ENCODE measurements at places on chromosomes 4 and X.

DNA sequence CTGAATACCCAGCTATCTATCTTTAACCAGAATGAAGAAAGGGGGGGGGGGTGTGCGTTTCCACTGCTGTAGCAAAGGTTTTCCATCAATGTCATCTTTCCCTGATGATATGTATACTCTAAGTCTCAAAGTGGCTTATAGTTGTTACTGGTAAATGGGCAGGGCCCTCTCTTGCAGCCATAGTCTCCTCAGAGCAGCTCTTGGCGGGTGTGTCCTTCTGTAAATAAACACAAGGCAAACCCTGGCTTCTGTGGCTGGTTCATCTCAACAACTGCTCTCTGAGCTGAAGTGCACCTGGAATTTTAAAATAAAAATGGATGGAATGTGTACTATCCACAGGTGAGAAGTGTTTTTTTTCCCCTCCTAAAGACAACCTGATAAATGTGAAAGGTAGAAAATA is 57.5 kb upstream of the SCML1 start:
- DNase-seq, result no peak

DNA sequence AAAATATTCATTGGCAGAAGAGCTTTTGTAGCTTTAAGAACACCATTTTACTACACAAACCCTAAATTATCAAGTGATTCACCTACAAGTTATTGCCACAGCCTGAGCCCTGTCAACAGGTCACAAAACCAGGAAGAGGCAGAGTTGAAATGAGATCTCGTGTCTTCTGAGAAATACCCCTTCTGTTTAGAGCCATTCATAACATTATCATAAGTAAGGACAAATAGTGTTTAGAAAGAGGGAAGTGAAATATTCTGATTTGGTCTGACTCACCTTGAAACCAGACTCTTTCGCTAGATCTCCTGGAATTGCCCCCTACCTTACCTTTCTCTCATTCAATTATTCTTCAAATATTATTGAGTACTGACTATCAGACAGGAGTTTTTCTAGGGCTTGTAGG is 5.9 kb downstream of the ETDB start:
- no peak for DNase-seq

DNA sequence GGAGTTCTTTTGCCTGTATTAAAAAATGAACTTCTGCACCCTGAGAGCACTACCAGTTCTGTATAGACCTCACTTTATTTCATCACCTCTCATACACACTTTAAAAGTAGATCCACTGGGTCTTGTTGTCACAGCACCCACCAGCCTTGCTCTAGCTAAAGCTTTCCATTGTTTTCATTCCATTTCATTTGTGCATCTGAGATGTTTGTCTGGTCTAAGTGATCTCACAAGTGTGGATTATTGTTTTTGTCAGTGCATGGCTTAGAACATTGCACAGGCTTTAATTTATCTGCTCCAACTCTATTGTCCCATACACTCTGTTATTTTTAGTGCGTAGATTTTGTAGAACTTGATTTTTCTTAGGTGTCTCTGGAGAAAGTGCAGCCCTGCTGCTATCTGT is 1157.5 kb upstream of the PABPC4L start:
- no peak for DNase-seq

GRCh38 chr4:22416403-22416802 is 99.5 kb downstream of the ADGRA3 start:
- DNase-seq, result no peak

DNA sequence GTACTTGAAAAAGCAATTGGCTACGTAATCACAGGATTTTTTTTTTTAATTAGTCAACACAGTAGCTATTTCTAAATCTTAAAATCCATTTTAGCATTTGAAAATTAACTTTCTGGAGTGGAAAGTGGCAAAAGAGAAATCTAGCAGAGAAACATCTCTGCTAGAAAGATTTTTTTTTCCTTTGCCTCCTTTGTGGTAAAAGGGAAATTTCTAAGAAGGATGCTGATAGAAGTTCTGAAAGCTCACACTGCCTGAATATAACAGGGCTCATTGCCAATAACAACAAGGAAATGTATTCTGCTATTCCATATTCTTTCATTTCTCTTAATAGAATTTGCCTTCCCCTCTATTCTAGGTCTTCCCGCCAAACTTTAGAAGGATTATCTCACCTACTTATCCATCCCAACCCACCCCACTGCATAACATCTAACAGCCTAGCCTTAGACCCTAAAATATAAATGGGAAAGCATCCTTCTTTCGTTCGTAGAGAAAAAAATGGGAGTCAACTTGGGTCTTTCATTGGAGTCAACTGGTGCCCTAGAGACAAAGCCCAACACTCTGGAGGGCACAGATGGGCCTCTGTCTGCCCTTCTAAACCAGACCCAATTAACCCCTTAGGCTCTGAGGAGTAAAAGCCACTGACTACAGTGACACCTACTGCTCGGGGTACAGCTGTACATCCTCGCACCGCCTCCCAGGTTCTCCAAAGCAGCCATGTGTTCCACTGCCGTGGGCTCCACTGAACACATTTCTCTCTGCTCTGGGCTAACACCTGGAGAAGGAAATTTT is 103.9 kb downstream of the MAML3 start:
- peak; percentile 54 for DNase-seq

- DNase-seq, result no peak
Observed at GRCh38 chrX:21394792-21395191, 20.6 kb downstream of the CNKSR2 start.

- DNase-seq, result no peak
Observed at GRCh38 chr4:155772459-155773195, 13.8 kb downstream of the GUCY1B1 start.

- DNase-seq, result no peak
Observed at GRCh38 chr4:20480165-20480947, 219.9 kb upstream of the PACRGL start.

DNA sequence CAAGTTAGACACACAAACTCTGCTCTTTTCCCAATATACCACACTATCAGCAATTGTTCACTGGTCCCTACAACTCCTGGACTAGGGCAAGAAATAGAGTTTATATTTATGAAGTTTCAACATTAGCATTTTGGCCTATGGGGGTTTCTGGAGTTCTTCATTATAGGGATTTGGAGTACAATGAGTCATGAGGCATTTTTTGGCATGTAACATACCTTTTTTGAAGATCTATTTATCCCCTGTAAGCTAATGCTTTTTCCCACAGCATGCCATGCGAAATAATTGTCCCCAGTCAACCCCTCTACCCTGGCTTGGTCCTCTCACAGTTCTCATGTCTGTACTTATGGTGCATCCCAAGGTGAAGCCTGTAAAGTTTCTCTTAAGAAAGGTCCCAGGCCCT is 36.7 kb upstream of the EDA2R start:
- no peak for DNase-seq

GRCh38 chr4:93835929-93836328 is 7.4 kb downstream of the ATOH1 start:
- DNase-seq, result no peak

DNA sequence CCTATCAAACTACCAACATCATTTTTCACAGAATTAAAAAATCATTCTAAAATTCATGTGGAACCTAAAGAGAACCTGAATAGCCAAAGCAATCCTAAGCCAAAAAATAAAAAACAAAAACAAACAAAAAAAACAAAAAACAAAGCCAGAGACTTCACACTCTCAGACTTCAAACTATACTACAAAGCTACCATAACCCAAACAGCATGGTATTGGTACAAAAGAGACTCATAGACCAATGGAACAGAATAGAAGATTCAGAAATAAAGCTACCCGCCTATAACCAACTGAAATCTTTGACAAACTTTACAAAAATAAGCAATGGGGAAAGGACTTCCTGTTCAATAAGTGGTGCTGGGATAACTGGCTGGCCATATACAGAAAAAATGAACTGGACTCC is 152.3 kb upstream of the SMIM31 start:
- DNase-seq, result no peak

DNA sequence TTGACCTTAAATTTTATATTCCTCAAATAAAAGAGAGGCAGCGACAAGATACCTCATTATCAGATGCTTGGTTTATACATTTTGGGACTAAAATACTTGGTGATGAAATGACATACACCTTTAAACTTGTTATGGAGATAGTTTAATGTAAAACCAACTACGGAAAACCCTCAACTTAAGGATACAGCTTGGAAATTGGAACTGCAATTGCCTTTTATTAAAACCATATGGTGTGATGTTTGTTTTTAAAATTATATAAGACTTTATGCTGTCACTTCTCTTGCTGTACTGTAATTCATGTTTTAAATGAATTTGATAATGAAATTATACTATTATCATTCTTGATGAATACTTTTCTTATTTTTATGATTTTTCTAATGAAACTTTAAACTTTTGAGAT is 25.9 kb downstream of the METTL14 start:
- DNase-seq, result no peak

GRCh38 chr4:31045724-31046318 is 325.7 kb downstream of the PCDH7 start:
- peak; percentile 5 for DNase-seq

- DNase-seq, result no peak
Observed at GRCh38 chr4:56828784-56829535, 7.5 kb upstream of the SPINK2 start.

GRCh38 chr4:12122316-12122715 is 693.6 kb upstream of the HS3ST1 start:
- DNase-seq, result no peak

DNA sequence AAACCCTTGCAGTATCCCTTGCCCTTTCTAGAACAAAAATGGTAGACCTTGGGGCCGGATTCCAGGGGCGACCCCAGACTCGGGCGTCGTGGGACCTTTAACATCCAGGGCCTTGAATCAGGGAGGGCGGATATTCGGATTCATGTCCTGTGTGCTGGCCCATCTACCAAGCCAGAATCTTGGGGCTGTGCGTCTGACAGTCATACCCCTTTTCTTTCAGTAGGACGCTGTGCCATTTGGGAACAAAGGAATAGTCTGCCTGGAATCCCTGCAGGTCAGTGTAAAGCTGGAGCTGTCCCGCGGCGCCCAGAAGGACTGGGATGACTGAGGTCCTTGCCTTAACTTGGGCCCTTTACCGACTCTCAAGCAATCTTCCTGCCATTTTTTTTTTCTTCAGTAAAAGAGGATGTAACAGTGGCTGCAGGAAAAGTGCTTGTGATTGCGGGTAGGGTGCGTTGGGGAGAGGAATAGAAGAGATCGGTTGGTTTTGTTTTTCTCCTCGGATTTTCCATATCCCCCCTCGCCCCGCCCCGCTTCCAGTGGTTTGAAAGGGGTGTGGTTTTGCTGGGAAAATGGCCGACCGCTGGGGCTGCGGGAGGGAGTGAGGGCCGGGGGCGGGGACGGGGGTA is 518 bp downstream of the ARMCX1 start:
- no peak for DNase-seq

- no peak for DNase-seq
Observed at GRCh38 chrX:40434443-40434842, 146.3 kb upstream of the ATP6AP2 start.

GRCh38 chrX:1719270-1719669 is 104.4 kb downstream of the ASMT start:
- DNase-seq, result no peak

DNA sequence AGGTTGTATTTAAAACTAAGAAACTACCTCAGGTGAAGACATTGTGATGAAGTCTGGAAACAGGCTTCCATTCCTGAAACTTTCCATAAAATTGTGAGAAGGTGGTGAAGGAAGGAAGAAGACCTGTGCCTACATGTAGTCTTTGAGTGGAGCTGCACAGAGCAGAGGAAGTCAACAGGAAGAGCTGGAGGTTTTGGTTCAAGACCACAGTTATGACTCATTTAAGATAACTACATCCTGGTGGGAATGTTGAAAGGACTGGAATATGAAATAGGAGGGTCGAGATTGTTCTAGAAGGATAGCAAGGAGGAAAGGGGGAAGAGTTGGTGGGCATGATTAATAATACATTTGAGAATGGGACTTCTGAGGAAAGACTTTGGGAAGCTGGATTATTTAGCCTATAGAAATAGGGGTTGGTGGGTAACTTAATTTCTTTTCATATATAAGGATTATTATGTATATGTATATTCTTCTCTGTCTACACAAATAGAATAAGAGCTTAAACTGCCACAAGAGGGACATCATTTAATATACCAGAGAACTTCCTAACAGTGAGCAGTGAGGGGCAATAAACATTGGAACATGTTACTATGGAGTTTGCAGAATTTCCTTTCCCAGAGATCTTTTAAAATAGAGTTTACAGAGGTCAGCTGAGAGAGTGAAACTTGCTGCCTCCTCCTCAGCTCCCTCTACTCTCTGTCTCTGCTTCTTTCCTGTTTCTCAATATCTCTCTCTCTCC is 23.5 kb downstream of the AWAT2 start:
- no peak for DNase-seq

DNA sequence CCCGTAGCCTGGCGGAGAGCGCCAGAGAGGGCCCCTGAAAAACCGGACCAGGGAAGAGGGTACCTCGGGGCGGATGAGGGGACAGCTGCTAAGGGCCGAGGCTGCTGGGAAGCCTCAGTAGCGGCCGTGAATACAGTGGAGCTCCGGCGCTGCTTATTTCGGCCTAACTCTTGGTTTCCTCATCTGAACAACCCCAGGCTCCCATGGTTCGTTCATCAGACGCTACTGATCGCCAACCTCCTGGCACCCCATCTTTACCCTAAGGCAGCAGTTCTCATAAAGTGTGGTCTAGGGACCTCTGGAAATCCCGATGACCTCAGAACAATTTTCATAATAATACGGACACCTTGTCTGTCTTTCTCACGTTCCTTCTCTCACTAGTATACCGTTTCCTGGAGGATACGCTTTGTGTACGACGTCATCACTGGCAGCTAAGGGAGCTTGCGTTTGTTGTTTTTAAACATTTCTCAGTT is 645 bp upstream of the RAB28 start:
- DNase-seq, result peak; percentile 21

DNA sequence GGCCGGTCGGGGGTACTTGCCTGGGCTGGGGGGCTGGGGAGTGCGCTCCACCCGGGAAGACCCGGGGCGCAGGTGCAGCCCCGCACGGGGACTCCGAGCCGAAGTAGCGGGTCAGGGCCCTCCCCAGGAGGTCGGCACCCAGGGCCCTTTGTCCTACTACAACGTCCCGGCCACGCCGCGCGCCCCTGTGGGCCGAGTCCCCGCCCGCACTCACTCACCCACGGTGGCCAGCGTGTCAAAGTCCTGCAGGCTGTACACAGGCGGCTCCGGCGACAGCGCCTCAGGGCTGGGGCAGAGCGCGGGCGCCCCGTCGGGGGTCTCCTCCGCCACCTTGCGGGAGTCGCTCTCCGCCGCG is 602 bp downstream of the PRKX start:
- peak; percentile 17 for DNase-seq

DNA sequence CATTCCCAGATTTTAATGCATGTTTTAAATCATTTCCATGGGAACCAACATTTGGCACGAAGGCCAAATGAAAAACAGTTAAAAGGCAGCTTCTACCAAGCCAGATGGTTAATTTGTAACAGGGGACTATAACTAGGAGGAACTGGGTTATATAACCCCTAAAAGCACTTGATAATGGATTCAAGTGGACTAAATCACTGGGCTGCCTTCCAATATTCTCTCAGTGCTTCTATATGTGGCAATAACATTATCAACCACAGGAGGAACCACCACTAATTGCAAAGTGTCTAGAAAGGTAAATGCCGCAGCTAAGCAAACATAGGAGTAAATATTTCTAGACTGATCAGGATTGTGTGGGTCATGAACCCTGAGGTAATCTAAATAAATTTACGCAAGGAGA is 391.5 kb downstream of the UBE2NL start:
- DNase-seq, result no peak
